CD4-positive, alpha-beta T cell treated with Interleukin-4 for 1 hour (primary cell): ENCODE measurements at places on chromosomes 6 and 20.

DNA sequence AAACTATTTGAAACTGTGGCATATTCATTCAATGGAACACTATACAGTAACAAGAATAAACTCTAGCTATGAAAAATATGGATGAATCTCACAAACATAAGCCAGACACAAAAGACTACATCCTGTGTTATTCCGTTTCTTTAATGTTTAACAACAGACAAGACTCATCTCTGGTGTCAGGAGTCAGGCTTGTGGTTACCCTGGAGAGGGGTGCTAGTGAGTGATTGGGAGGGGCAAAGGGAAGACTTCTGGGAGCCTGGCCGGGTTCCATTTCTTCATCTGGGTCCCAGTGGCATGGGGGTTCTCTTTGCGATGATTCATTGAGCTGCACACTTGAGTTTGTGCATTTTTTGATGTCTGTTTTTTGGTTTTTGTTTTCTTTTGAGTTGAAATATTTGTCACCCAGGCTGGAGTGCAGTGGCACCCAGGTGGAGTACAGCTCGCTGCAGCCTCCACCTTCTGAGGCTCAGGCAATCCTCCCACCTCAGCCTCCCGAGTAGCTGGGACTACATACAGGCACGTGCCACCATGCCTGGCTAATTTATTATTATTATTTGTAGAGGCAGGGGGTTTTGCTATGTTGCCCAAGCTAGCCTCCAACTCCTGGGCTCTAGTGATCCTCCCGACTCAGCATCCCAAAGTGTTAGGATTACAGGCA, 21.2 kb upstream of the TTPAL start:
- no peak for DNase-seq

GRCh38 chr6:69181964-69182363, 546.9 kb downstream of the ADGRB3 start:
- DNase-seq: no peak

DNA sequence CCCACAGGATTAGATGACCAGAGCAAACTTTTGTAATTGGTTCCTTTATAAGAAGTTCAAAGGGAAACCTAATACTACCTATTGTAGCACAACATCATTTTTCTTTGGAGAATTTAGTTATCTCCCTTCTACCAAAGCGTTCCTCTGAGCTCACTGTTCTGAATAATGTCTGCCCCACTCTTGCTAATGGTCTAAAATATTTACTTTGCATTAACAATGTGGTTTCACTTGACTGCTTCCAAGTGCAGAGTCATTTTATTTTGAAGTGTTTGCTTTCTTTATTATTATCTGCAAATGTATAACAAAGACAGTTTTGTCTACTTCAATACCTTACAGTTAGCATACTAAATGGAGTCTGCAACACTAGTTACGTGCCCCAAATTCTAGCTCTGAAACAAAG, 15.0 kb downstream of the TRAPPC3L start:
- no peak for DNase-seq

DNA sequence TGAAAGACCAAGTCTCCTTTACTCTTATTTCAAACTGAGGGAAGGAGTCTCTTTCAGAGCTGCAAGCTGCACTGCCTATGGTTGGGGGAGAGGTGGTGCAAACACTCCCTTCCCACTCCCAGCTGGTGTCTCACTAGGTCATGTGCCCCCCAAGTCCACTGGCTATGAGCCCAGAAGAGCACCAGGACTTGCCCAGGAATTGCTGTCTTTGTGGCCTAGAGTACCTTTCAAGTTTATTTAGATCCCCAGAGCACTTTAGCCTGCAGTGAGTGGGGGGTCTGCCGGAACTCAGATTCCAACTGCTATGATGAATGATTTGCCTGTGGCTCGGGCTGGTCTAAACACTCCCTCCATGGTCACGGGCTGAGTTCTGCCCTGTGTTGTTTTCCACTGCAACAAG, 192.6 kb upstream of the CITED2 start:
- DNase-seq: no peak
